ENCODE measurements at places on chromosomes 1 and 21.

GRCh38 chr1:160261556-160261892 is 825 bp downstream of the DCAF8 start:
- DNase-seq = peak; percentile 88

- DNase-seq = peak; percentile 34
These were observed 52.6 kb upstream of the NHLH2 start for GRCh38 chr1:115893545-115893944.

- no peak for DNase-seq
These were observed 18.0 kb upstream of the ID3 start for GRCh38 chr1:23577056-23578004.

DNA sequence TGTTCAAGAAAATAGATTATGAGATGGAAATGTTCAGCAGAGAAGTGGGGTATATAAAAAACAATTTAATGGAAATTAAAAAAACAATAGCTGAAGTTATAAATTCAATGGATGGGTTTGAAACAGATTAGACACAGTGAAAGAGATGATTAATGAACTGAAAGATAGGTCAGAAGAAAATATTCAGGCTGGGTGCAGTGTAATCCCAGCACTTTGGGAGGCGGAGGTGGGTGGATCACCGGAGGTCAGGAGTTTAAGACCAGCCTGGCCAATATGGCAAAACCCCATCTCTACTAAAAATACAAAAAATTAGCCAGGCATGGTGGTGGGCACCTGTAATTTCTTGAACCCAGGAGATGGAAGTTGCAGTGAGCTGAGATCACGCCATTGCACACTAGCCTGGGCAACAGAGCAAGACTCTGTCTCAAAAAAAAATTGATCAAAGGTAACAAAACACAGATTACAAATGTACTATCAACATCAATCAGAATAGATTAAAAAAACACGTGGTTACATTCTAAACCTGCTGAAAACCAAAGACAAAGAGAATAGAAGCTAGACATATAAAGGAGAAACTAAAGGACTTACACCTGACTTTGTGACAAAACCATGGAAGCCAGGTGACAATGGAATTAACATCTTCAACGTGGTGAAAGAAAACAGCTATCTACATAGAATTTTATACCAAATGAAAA is 4.8 kb upstream of the SUMO3 start:
- no peak for DNase-seq

DNA sequence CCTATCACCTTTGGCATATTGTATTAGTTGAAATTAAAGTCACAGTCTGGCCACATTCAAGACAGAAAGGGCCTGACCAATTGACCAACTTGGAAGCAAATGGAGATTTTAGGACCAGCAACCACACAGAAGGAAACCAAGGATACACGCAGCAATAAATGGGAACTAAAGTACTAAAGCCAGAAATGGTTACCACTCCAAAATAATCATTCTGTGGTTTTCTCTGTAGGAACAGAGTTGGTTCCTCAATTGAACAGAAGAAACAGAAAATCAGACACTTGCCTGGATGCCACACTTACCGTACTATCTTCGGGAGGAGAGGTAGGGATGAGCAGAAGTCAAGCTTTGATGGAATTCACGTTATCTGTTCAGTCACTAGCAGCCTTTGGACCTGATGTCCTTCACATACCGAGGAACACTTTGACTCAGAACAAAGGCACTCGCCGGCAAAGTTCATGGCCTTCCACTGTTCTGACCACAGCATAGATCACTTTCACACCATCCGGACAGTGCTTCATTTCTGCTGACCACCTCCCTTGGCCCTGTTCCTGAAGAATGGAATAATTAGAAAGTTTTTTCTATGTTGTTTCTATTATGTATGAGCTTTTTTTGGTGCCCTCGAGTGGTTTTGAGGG is 96.9 kb downstream of the LPAR3 start:
- DNase-seq = no peak

DNA sequence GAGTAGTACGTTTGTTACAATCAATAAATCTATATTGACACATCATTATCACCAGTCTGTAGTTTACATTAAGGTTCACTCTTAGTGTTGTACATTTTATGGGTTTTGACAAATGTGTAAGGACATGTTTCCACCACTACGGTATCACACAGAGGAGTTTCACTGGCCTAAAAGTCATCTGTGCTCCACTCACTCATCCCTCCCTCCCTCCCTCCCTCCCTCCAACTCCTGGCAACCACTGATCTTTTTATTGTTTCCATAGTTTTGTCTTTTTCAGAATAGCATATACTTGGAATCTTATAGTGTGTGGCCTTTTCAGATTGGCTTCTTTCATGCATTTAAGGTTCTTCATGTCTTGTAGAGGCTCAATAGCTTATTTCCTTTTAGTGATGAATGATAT is 44.1 kb upstream of the RHOU start:
- no peak for DNase-seq

DNA sequence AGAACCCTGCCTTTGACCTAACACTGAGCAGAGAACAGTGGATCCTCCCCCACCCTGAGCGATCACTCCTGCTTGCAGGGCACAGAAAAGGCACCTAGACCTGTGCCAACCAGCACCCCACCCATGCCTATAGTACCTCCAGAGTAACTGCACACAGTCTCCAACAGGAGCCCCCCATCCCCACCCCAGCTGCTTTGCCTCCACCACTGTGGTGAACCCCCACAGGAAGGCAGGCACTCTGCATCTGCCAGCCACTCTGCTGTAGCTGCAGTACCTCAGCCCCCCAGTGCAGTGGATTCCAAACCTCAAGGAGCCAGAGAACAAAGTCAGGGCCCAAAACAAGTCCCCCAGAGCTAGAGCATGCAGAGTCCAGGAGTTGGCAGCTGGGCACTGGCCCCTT is 10.7 kb downstream of the SPATC1L start:
- no peak for DNase-seq

DNA sequence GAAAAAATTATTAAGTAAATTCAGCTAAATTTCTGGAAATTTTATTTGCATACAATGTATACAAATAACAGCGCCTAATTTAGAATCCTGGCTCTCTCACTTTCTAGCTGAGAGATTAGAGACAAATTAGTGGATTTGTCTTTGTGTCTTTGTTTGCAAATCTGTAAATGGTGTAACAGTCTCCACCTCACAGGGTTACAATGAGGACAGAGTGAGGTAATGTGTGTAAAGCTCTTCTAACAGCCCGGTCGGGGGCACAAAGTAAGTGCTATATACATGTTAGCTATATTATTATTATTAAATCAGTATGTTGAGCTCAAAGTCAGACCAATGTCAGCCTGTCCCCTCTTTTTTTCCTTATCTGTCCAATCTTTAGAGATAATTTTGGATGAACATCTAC is 5.0 kb upstream of the ADAMTSL4 start:
- DNase-seq = no peak

DNA sequence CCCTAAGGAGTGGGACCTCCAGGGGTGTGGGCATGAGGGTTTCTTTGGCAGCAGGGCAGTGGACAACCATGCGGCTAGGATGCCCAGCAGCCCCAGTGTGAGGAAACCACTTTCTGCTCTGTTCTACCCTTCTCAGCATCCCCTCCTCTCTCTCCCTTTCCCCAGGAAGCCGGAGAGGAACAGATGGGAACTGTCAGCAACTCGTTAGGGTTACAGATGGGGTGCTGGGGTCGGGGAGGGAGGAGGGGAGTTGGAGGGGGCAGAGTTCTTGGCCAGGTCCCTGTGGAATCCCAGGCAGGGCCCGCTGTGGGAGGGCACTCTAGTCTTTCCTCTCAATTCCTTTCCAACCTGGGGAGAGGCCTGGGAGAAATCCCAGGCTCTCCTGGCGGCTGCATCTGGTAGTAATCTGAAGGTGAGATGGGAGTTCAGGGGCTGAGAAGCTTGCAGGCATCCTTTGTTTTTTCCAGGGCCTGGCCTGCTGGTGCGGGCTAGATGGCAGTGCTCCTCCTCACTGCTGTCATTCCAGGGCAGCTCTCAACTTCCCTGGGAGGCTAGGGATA is 93.9 kb upstream of the CSF3R start:
- DNase-seq = no peak

- no peak for DNase-seq
These were observed 731 bp downstream of the TRIM11 start for GRCh38 chr1:228405979-228406228.

DNA sequence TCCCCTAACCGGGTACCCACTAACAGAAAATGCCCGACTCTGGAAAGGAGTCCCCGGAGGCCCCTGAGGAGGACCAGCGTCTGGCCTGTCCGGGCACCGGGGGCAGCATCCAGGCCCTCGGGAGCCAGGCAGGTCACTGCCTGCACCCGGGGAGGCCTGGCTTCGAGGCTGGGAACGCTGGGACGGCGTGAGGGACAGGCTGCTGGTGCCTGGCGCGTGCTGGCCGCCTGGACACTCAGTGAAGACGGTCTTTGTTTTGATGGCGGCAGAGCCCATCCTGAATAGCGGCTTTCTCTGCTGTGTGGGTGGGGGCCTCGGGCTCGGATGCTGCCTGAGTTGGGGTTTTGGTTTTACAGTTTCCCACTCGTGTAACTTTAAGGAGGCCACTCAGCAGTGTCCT is 37.6 kb downstream of the PRKCZ start:
- no peak for DNase-seq

GRCh38 chr1:54640361-54640760 is 1.2 kb upstream of the MROH7 start:
- DNase-seq = no peak
